ENCODE measurements at places on chromosomes 12 and 14. TPM values are rescaled to one million over a fixed set of nuclear protein-coding genes. Genes with fewer than 3 reads are reported as not detected.

GRCh38 chr12:124381456-124382296 lies 86.8 kb downstream of the RFLNA start:
- no peaks in the 10 kb centered on the region for H3K4me1 ChIP-seq

Gene SLC4A8
- 0.73 TPM for total RNA-seq

GRCh38 chr14:94691660-94692034 lies 78.3 kb downstream of the GSC start:
- no peaks in the 10 kb centered on the region for H3K27me3 ChIP-seq
- H3K36me3 ChIP-seq, result no peaks in the 10 kb centered on the region
- H3K27ac ChIP-seq, result no peak overlapping the region
- no peak overlapping the region for H3K4me3 ChIP-seq
- peaks cover 28% of the 10 kb centered on the region for H3K4me1 ChIP-seq
- peak; percentile 36 for DNase-seq

DNA sequence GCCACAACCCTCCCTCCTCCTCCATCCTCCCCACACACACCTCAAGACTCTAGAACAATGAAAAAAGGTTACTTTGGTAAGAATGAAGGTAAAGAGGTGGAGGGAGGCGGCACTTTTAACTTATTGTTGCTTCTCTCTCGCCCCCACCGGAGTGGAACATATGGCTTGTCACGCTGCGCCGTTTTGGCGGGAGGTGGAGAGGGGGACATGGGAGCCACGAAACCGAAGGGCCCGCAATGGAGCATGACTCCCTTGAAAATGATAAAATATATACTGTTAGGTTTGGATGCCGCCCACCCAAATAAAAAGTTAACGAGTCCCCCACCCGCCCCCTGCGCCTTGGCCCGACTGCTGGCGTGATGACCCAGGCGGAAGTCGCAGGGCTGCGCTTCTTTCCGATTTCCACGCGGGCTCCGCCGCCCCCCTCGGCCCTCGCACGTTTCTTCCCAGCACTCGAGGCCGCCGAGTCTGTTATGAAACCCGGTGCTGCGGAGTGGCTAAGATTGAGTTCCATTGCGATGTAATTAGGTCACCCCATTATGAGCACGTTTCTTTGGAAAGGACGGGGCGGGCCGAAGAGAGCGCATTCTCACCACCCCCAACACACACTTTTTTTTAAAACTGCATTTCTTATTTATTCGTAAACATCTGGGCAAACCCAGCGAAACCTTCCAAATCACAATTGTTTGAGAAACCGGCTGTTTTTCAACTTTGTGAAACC lies 1.4 kb upstream of the ZFP36L1 start:
- DNase-seq, result peak; percentile 64
- H3K36me3 ChIP-seq, result peaks cover 11% of the 10 kb centered on the region
- H3K27me3 ChIP-seq, result no peaks in the 10 kb centered on the region
- H3K4me3 ChIP-seq, result peak overlapping the region; percentile 74

Gene GLS2
- total RNA-seq, result 0.24 TPM

DNA sequence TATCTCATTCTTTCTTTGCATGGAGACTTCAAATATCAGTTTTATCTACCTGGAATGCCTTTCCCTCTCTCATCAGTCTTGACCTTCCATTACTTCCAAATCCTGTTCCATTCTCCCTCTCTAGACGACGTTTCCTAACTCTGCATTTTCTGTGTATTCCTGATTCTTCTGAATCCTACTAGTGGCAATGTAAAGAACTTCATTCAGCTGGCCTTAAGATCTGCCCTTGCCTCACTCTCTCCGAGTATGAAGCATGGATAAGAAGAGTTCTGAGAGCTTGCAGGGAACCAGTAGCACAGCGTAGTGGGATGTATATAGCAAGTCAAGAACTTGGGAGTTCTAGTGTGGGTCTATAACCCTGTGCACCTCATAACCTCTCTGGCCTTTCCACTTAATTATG lies 68.5 kb upstream of the HOXC13 start:
- H3K4me1 ChIP-seq, result no peaks in the 10 kb centered on the region
- H3K27ac ChIP-seq, result no peak overlapping the region
- no peak for DNase-seq
- H3K36me3 ChIP-seq, result no peaks in the 10 kb centered on the region
- H3K27me3 ChIP-seq, result no peaks in the 10 kb centered on the region
- H3K4me3 ChIP-seq, result no peak overlapping the region

- no peaks in the 10 kb centered on the region for H3K36me3 ChIP-seq
- no peaks in the 10 kb centered on the region for H3K27me3 ChIP-seq
- H3K4me3 ChIP-seq, result no peak overlapping the region
- H3K4me1 ChIP-seq, result no peaks in the 10 kb centered on the region
Measured at GRCh38 chr12:45473636-45474035, 255.9 kb upstream of the ARID2 start.

Gene VDR
- 0.43 TPM for total RNA-seq

GRCh38 chr14:73770977-73771847 lies 57.0 kb upstream of the PNMA1 start:
- H3K27ac ChIP-seq, result peak overlapping the region; percentile 11
- no peak for DNase-seq
- no peak overlapping the region for H3K4me3 ChIP-seq
- H3K27me3 ChIP-seq, result no peaks in the 10 kb centered on the region

- DNase-seq, result no peak
- H3K4me3 ChIP-seq, result no peak overlapping the region
- peaks cover 34% of the 10 kb centered on the region for H3K36me3 ChIP-seq
- no peaks in the 10 kb centered on the region for H3K27me3 ChIP-seq
- no peak overlapping the region for H3K27ac ChIP-seq
- H3K4me1 ChIP-seq, result no peaks in the 10 kb centered on the region
Measured at GRCh38 chr12:131775392-131776236, 52.6 kb upstream of the MMP17 start.

GRCh38 chr12:47223031-47223847 lies 143.5 kb upstream of the AMIGO2 start:
- H3K36me3 ChIP-seq, result no peaks in the 10 kb centered on the region
- peaks cover 38% of the 10 kb centered on the region for H3K4me1 ChIP-seq
- peak overlapping the region; percentile 80 for H3K27ac ChIP-seq
- H3K4me3 ChIP-seq, result no peak overlapping the region
- peak; percentile 82 for DNase-seq

GRCh38 chr12:13082861-13083260 lies 20.6 kb downstream of the GSG1 start:
- DNase-seq, result no peak
- no peak overlapping the region for H3K4me3 ChIP-seq
- no peak overlapping the region for H3K27ac ChIP-seq
- no peaks in the 10 kb centered on the region for H3K4me1 ChIP-seq
- no peaks in the 10 kb centered on the region for H3K27me3 ChIP-seq

DNA sequence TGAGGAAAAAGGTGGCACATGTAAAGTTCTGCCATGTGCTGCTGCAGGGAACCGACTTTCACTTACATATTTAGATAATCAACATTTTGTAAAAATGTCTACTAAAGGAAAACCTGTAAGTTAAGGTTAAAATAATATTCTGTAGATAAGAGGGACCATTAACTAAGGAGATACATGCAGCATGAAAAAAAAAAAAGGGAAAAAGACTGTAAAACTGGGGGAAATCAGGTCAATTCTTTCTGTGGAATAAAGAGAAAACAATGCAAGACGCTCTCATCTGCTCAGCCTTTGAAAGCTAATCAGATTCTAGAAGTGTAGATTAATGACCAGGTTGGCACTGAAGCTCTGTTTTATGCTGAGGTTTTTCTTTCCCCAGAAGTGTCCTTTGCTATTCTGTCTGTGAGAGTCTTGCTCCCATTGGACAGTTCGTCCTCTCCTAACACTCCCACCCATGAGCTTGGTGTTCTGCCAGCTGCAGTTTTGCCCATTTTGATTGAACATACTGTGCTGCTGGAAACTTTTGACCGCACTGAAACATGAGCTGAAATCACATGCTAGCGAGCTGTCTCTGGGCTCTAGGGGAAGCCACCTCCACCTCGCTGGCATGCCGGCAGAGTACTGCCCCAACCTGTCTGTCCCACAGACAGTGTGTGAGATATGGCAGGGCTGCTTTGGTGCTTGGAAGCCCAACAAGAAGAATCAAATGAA lies 39.7 kb downstream of the PPTC7 start:
- H3K27me3 ChIP-seq, result no peaks in the 10 kb centered on the region
- H3K36me3 ChIP-seq, result peaks cover 17% of the 10 kb centered on the region
- no peak overlapping the region for H3K4me3 ChIP-seq
- DNase-seq, result peak; percentile 93

GRCh38 chr14:102197317-102197853 lies 57.7 kb downstream of the WDR20 start:
- H3K27me3 ChIP-seq, result no peaks in the 10 kb centered on the region
- DNase-seq, result no peak
- H3K4me3 ChIP-seq, result no peak overlapping the region
- peaks cover 11% of the 10 kb centered on the region for H3K4me1 ChIP-seq
- no peak overlapping the region for H3K27ac ChIP-seq

DNA sequence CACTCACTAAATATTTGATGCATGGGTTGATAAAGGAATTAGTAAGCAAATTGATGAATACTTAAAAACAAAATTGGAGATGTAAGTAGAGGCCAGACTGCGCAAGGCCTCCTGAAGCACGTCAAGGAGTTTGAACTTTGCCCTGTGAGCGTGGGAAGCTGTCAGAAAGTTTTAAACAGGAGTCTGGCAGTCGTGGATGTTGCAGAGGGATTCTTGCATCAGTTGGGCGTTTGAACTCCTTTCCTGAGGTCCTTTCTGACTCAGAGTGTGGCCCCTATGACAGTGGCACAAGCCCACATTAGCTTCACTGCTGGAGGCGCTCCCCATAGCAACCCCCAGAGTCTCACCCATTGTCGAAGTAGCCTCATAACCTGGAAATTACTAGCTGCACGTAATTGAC lies 17.9 kb upstream of the IL22 start:
- no peaks in the 10 kb centered on the region for H3K4me1 ChIP-seq
- H3K27ac ChIP-seq, result no peak overlapping the region
- no peak overlapping the region for H3K4me3 ChIP-seq
- H3K27me3 ChIP-seq, result no peaks in the 10 kb centered on the region
- H3K36me3 ChIP-seq, result no peaks in the 10 kb centered on the region

DNA sequence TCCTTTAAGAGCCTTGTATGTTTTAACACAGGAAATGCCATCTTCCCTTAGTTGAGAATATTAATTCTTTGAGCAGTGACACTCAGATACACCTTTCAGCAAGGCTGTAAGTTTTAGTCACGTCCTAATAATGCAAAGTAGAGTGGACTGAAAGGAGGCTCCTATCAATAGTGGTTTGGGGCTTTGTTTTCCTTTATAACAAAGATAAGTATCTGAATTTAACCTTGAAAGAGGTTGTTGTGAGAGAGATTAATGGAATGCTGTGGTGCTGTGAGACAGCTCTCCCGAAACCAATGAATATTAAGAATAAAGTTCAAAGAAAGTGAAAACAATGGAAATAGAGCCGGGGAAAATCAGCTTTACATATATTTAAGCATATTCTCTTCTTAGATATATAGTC lies 259.6 kb downstream of the ERC1 start:
- H3K27ac ChIP-seq, result no peak overlapping the region
- H3K27me3 ChIP-seq, result no peaks in the 10 kb centered on the region
- no peak for DNase-seq
- no peaks in the 10 kb centered on the region for H3K36me3 ChIP-seq

DNA sequence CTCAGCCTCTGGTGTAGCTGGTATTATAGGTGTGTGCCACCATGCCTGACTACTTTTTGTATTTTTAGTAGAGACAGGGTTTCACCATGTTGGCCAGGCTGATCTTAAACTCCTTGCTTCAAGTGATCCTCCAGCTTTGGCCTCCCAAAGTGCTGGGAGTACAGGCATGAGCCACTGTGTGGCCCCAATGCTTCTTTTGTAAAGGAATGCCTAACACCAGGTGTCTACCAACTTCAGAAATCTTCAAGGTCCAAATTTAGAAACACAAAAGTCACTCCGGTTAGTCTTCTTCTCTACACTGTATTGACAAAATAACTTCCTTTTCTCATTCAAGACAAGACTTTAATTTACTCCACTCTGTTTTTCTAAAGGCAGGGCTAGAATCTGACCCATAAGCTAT lies 188.7 kb downstream of the PRKD1 start:
- no peak for DNase-seq
- no peak overlapping the region for H3K4me3 ChIP-seq
- peaks cover 42% of the 10 kb centered on the region for H3K4me1 ChIP-seq

DNA sequence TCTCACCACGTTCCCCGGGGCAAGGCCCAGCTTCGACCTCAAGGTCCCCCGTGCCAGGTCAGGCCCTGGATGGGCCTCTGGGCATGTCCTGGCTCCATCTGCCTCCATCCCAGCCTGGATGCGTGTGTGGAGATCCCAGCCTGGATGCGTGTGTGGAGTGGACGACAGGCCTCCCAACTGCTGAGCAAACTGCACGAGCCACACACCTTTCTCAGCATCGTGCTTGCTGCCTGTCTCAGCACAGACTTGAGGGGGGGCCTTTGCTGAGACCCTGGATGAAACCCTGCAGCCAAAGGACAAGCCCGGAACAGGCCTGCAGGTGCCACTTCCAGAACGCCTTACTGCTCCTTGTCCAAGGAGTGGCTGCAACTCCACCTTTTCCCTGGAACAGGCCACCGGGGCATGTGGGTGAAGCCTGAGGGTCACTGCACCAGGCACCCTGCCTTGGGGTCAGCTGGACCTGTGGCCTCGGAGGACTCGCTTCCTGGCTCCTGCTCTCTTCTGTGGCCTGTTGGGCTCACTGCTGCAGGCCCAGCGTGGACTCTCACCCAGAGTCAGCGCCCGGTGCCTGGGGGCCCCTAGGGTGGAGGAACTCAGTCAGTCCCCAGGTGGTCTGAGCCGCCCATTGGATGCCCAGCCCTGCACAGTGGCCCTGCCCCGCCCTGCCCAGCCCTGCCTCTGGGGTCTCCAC lies 176.0 kb downstream of the KIF26A start:
- H3K4me3 ChIP-seq, result no peak overlapping the region
- no peaks in the 10 kb centered on the region for H3K27me3 ChIP-seq
- DNase-seq, result no peak
- H3K4me1 ChIP-seq, result no peaks in the 10 kb centered on the region
- no peak overlapping the region for H3K27ac ChIP-seq
- H3K36me3 ChIP-seq, result no peaks in the 10 kb centered on the region

Gene TAS2R7
- not detected for total RNA-seq

DNA sequence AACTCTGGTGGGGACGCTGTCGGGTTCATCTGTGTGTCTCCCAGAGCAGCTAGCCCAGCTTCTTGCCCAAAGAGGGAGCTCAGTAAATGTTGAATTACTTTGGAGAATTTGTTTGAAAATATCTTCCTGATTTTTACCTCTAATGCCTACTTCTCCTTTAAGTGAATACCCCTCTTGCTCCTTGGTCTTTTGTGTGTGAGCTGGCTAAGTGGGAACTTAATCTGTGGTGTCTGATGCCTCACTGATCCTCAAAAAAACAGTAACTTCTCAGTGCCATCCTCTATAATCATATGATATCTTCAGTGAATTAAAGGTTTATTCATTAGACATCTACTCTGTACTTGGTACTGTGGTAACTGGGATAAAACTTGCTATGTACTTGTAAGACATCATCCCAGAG lies 7.7 kb upstream of the PSMA6 start:
- no peaks in the 10 kb centered on the region for H3K27me3 ChIP-seq
- no peak overlapping the region for H3K4me3 ChIP-seq
- DNase-seq, result no peak
- H3K36me3 ChIP-seq, result no peaks in the 10 kb centered on the region
- H3K4me1 ChIP-seq, result no peaks in the 10 kb centered on the region

- peak within 1 kb of the TSS; percentile 47 for H3K4me3 ChIP-seq
- no peaks in the 10 kb centered on the region for H3K36me3 ChIP-seq
- no peak within 1 kb of the TSS for H3K27ac ChIP-seq
- peaks cover 58% of the 10 kb centered on the region for H3K27me3 ChIP-seq
- peaks cover 16% of the 10 kb centered on the region for H3K4me1 ChIP-seq
- DNase-seq, result peak; percentile 60
Measured at GRCh38 chr12:130715998-130716968, at the start of gene RIMBP2. Gene RIMBP2, minus strand, starts transcription at chr12:130716299. Its CDS starts 237,286 bp downstream, at chr12:130479013.

GRCh38 chr14:23321572-23322547 lies 603 bp downstream of the PABPN1 start:
- H3K4me3 ChIP-seq, result peak overlapping the region; percentile 78
- DNase-seq, result peak; percentile 49
- peak overlapping the region; percentile 95 for H3K27ac ChIP-seq
- no peaks in the 10 kb centered on the region for H3K27me3 ChIP-seq
- peaks cover 42% of the 10 kb centered on the region for H3K36me3 ChIP-seq

Gene HOXC12
- 6.1 TPM for total RNA-seq

Measured in A673 (cell line).